BE2C (cell line): ENCODE measurements at places on chromosomes 4 and X.

- no peak for DNase-seq
These were observed 76.4 kb upstream of the F8A3 start for GRCh38 chrX:155534800-155535199.

GRCh38 chrX:66039944-66040343 lies at the start of gene VSIG4:
Gene VSIG4, minus strand, starts transcription at chrX:66040080. Its CDS starts 82 bp downstream, at chrX:66039998.
- no peak for DNase-seq

- DNase-seq = no peak
These were observed 14.4 kb upstream of the TLR8 start for GRCh38 chrX:12891915-12892506.

GRCh38 chr4:106906728-106907127 lies 129.4 kb downstream of the DKK2 start:
- DNase-seq = no peak

- DNase-seq = no peak
These were observed 121.1 kb downstream of the GLRA3 start for GRCh38 chr4:174707902-174708301.

DNA sequence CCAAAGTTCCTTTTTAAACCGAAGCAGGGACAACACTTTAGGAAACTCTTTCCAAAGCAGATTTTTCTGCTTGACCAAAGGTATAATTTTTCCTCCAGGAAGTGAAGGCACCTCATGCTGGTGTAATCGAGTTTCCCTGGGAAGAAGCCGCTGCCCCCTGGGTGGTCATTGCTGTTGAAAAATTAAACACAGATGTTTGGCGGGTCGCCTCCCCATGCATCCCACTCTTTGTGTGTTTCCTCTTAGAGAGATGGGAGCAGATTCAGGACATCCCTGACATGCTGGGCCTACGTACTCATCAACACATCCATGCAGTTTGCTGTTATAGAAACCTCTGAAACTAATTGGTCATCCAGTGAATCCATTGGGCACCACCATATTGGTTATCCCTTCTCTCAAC lies 179.2 kb upstream of the HCCS start:
- DNase-seq = no peak

- DNase-seq = peak; percentile 70
These were observed 138.6 kb downstream of the AFF1 start for GRCh38 chr4:87073199-87074120.

DNA sequence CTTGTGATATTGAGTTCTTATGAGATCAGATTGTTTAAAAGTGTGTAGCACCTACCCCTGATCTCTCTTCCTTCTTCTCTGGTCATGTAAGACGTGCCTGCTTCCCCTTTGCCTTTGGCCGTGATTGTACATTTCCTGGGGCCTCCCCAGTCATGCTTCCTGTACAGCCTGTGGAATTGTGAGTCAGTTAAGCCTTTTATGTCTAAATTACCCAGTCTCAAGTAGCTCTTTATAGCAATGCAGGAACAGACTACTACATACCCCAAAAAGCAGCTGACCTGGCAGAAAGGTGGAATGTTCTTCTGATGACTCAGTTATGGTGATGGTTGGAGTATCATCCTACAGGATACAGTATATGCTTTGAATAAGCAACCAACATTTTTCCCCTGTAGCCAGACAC lies 11.4 kb upstream of the MCUB start:
- DNase-seq = no peak

DNA sequence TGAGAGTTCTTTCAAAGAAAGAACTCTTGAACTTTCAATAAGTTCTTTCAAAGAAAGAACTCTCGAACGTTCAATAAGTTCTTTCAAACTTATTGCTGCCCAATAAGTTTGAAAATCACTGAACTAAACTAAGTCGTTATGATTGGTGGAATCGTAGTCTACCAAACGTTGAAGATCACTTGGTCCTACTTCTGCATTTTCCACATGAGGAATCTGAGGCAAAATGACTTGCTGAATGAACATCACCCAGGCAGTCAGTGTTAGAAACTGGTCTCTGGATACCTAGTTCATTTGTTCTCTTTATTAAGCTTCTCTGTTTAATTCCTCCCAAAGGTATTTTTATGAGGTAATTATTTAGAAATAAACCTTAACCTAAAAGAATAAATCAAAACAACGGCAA lies 7.1 kb upstream of the CNOT6L start:
- no peak for DNase-seq
